Fibroblast of lung (primary cell): ENCODE measurements at places on chromosomes 4 and X. TPM values are rescaled to one million over a fixed set of nuclear protein-coding genes. Genes with fewer than 3 reads are reported as not detected.

GRCh38 chr4:75889537-75890199 lies 12.6 kb downstream of the PPEF2 start:
- H3K4me3 ChIP-seq, result no peak overlapping the region
- peaks cover 4% of the 10 kb centered on the region for H3K27me3 ChIP-seq
- no peak overlapping the region for H3K27ac ChIP-seq
- H3K36me3 ChIP-seq, result no peaks in the 10 kb centered on the region
- no peaks in the 10 kb centered on the region for H3K4me1 ChIP-seq

GRCh38 chr4:121582296-121582695 lies 114.5 kb downstream of the ANXA5 start:
- no peaks in the 10 kb centered on the region for H3K36me3 ChIP-seq
- no peak overlapping the region for H3K27ac ChIP-seq
- no peak overlapping the region for H3K4me3 ChIP-seq
- DNase-seq, result no peak

DNA sequence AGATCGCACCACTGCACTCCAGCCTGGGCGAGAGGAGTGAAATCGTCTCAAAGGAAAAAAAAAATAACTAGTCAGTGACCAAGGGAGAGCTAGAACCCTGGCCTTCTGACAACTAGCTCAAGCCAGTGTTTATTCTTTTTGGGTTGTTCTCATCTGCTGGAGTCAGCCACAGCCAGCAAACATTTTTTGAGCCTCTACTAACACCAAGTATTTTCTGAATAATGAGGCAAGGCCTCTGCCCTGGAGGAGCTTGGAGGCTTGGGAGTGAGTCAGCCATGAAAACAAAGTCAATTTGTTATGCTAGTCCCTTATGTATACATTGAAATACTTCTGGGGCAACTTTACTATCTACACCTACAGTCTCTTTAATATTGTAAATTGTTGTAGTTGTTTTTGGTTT lies 46.5 kb downstream of the TMA16 start:
- H3K36me3 ChIP-seq, result no peaks in the 10 kb centered on the region
- peak; percentile 93 for DNase-seq
- no peak overlapping the region for H3K27ac ChIP-seq
- no peaks in the 10 kb centered on the region for H3K27me3 ChIP-seq

DNA sequence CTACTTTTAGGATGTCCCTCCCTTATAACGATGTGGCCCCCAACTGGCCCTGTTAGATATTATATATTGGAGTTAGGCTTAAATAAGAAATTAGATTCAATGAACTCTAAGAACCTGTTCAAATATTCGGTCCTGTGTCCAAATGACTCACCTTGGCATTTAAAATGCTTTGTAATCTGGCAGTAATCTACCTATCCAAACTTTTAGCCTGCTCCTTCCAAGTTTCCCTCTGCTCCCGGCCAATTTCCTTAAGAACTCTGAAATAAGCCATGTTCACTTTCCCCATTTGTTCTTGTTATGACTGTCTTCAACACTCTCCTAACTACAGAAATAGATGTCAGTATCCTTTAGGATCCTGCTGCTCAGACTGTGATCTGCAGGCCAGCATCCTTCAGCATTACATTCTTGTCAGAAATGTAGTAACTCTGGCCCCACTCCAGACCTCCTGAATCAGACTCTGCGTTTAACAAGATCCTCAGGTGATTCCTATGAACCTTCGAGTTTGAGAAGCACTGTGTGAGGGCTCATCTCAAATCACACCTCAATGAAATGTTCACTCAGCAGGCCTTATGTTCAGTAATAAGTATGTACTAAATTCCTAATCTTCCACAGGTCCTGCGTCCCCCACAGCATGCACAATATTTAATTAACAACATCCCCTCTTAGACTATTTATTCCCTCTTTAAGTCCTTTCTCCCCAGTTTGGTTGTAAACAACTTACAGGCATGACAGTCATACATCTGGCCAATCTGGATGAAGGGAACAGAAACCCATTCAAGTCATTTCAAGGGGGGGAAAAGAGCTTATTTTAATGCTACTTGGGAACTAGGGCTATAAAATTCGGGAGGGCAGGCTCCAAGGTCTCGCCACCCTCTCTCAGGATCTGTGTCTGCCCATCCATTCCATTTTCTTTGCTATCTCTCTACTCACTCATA lies 3.0 kb downstream of the ATP8A1 start:
- peaks cover 3% of the 10 kb centered on the region for H3K27me3 ChIP-seq
- no peak overlapping the region for H3K4me3 ChIP-seq
- H3K36me3 ChIP-seq, result no peaks in the 10 kb centered on the region
- H3K27ac ChIP-seq, result no peak overlapping the region

- H3K27ac ChIP-seq, result no peak overlapping the region
- DNase-seq, result no peak
- no peaks in the 10 kb centered on the region for H3K36me3 ChIP-seq
- H3K4me3 ChIP-seq, result no peak overlapping the region
- H3K4me1 ChIP-seq, result no peaks in the 10 kb centered on the region
- no peaks in the 10 kb centered on the region for H3K27me3 ChIP-seq
Observed at GRCh38 chr4:180512801-180513475, 1730.3 kb upstream of the TENM3 start.

DNA sequence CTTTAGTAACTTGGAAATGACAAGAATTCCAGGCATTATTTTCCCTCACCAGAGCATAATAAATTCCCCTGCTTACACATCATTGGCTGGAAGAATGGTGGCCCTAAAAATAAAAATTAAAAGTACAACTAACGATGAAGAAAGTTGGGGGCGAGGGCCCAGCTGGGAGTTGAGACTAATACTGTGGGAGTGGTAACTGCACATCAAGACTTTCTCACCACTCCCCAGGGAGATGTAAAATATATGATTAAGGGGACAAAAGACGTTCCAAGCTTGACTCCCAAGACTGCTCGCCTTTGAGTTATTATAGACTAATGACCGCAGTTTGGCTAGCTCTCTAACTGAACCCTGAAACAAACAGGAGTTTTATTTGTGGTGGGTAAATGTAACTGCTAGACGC lies 30.0 kb downstream of the SMIM31 start:
- H3K27ac ChIP-seq, result no peak overlapping the region
- no peaks in the 10 kb centered on the region for H3K27me3 ChIP-seq
- H3K4me1 ChIP-seq, result no peaks in the 10 kb centered on the region

DNA sequence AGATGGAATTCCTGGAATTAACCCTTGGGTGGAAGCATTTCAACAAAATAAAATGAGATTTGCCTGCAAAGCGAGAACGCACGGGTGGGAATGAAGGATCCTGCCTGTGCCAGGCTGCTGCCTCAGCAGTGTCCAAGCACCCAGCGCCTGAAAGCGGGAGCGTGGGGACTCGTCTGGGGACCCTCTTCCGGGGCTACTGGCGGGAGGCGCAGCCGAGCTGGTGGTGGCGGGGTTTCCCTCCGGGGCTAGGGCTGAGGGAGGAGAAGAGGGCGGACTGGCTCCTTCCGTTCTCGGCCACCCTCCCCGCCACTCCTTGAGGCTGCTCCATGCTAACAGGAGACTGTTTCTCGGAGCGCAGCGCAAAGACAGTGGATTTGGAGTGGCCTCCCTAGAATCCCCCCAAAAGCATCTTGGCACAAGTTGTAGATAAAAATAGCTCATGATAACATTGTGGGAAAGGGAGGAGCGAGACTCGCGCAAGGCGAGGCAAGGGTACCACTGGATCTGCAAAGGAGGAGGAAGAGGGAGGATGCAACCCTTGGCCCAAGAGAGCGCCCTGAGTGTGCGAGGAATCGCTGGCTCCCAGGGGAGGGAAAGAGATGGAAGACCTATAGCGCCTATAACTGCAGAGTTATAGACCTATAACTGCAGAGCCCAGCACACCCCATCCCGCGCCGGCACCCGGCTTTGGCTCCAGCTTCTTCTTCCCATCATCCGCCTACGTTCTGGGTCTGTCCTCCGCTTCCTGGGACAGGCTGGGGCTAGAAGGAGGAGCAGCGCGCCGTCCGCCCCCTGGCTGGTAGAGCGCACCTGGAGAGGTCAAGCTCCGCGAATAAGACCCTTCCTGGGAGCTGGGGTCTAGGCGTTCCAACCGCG lies 1.3 kb downstream of the HS3ST1 start:
- H3K27ac ChIP-seq, result no peak overlapping the region
- peak; percentile 7 for DNase-seq
- no peaks in the 10 kb centered on the region for H3K36me3 ChIP-seq
- H3K4me1 ChIP-seq, result no peaks in the 10 kb centered on the region

DNA sequence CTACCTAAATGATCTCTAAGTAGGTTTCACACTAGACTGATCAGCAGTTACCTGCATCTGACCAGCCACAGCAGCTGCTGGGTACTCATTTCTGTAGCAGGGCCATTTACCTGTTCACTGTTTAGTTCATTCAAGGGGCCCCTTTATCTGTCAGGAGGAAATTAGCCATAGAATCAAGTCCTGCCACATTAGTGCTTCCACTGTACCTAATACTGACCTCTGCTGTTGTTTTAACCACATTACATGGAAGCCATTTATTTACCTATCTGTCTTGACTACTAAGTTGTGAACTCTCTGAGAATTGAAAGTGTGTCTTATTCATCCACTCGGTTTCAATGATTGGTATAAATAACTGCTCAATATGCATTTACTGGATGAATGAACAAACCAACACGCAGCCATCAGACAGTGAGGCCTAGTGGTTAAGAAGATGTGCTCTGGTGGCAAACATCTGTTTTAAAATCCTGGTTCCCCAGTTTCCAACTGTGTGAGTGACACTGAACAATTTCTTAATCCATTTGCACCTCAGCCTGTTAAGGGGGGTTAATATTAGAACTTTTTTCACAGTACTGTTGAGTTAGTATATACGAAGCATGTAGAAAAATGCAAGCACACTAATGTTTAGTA lies 30.0 kb upstream of the ANXA5 start:
- peaks cover 16% of the 10 kb centered on the region for H3K4me1 ChIP-seq
- no peak overlapping the region for H3K4me3 ChIP-seq
- H3K27me3 ChIP-seq, result no peaks in the 10 kb centered on the region
- peak; percentile 82 for DNase-seq
- H3K36me3 ChIP-seq, result no peaks in the 10 kb centered on the region
- no peak overlapping the region for H3K27ac ChIP-seq

DNA sequence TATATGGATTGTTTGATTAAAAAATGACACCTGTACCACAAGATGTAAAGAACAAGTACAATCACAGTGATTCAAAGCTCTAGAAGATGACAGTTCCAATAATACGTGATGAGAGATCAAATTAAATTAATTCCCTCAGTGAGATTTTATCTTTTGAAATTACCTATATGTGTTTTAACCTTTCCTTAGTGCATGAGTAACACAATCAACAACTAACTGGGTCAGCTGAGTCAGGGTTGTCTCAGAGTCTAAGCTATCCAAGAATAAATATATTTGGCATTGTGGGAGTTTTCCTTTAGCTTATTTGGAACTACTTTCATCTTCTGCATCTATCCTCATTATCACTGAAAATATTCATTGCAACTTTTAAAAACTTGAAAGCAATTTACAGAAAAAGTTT lies 162.8 kb downstream of the WDFY3 start:
- no peak overlapping the region for H3K27ac ChIP-seq
- H3K36me3 ChIP-seq, result peaks cover 5% of the 10 kb centered on the region
- peak; percentile 48 for DNase-seq
- H3K27me3 ChIP-seq, result no peaks in the 10 kb centered on the region

GRCh38 chr4:680551-680927 lies 6.2 kb downstream of the MYL5 start:
- H3K4me1 ChIP-seq, result no peaks in the 10 kb centered on the region
- peaks cover 1% of the 10 kb centered on the region for H3K36me3 ChIP-seq

DNA sequence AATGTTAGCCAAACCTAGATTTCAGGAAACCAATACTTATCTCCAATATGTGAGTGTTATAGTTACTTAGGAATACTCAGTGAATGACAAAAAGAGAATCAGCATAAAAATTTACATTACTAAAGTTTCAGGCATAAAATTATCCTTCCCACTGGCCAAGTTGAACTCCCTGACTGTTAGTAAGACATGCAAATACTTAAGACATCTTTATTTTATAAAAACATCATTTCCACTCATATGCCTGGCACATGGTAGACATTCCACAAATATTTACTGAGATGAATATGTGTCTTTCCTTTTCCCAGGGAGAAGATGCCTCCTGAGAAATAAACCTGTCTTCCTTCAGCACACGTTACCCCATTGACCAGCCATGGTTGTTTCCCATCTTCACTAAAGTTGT lies 7.3 kb downstream of the VEGFD start:
- H3K36me3 ChIP-seq, result no peaks in the 10 kb centered on the region
- DNase-seq, result no peak
- no peak overlapping the region for H3K27ac ChIP-seq

GRCh38 chr4:40586034-40586433 lies 43.6 kb downstream of the RBM47 start:
- H3K27me3 ChIP-seq, result peaks cover 3% of the 10 kb centered on the region
- H3K4me3 ChIP-seq, result no peak overlapping the region
- no peak overlapping the region for H3K27ac ChIP-seq
- DNase-seq, result peak; percentile 53

- DNase-seq, result no peak
- no peaks in the 10 kb centered on the region for H3K27me3 ChIP-seq
- H3K27ac ChIP-seq, result no peak overlapping the region
- no peak overlapping the region for H3K4me3 ChIP-seq
- H3K4me1 ChIP-seq, result no peaks in the 10 kb centered on the region
Observed at GRCh38 chrX:78493180-78493579, 165.8 kb upstream of the CYSLTR1 start.

- peak; percentile 51 for DNase-seq
- H3K27me3 ChIP-seq, result no peaks in the 10 kb centered on the region
- peak overlapping the region; percentile 10 for H3K4me3 ChIP-seq
- H3K4me1 ChIP-seq, result peaks cover 36% of the 10 kb centered on the region
- H3K27ac ChIP-seq, result peak overlapping the region; percentile 79
Observed at GRCh38 chr4:1208970-1209704, 36.8 kb upstream of the SPON2 start.

GRCh38 chr4:26067035-26067434 lies 153.0 kb downstream of the SMIM20 start:
- H3K36me3 ChIP-seq, result no peaks in the 10 kb centered on the region
- no peak for DNase-seq
- H3K27me3 ChIP-seq, result no peaks in the 10 kb centered on the region

DNA sequence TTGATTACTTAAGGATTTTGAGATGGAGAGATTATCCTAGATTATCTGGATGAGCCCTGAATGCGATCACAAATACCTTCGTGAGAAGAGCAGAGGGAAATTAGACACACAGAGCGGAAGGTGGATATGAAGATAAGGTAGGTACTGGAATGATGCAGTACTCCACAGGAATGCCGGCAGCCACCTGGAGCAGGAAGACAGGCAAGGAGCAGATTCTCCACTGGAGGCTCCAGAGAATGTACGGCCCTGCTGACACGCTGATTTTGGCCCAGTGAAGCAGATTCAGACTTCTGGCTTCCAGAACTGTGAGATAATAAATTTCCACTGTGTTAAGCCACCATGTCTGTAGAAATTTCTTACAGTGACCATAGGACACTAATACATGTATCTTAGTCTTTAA lies 79.4 kb upstream of the PITX2 start:
- DNase-seq, result no peak
- H3K36me3 ChIP-seq, result no peaks in the 10 kb centered on the region
- H3K27ac ChIP-seq, result no peak overlapping the region
- no peaks in the 10 kb centered on the region for H3K4me1 ChIP-seq
- no peak overlapping the region for H3K4me3 ChIP-seq

ATP8A1 gene
- total RNA-seq, result 1.5 and 4.8 TPM in 2 replicates

CDKL5 gene
- total RNA-seq, result 2.8 and 5.0 TPM in 2 replicates

NHS gene
- total RNA-seq, result 2.1 and 3.8 TPM in 2 replicates

SLITRK4 gene
- total RNA-seq, result under 0.01 and 0.99 TPM in 2 replicates

PWWP3B gene
- under 0.01 TPM in 1 of 2 replicates, not detected in the other for total RNA-seq

SHOX gene
- not detected in 2 replicates for total RNA-seq

PLP1 gene
- 0.17 TPM in 1 of 2 replicates, not detected in the other for total RNA-seq

GAGE12G gene
- not detected in 2 replicates for total RNA-seq

CD40LG gene
- total RNA-seq, result not detected in 2 replicates

MAGEA8 gene
- not detected in 2 replicates for total RNA-seq

PAGE1 gene
- not detected in 2 replicates for total RNA-seq

ZNF185 gene
- 0.66 and 1.0 TPM in 2 replicates for total RNA-seq

GLRA3 gene
- not detected in 2 replicates for total RNA-seq
